Thymus (tissue), 14 donors: ENCODE measurements at places on chromosomes 13 and 19. TPM values are rescaled to one million over a fixed set of nuclear protein-coding genes. Genes with fewer than 3 reads are reported as not detected.

DNA sequence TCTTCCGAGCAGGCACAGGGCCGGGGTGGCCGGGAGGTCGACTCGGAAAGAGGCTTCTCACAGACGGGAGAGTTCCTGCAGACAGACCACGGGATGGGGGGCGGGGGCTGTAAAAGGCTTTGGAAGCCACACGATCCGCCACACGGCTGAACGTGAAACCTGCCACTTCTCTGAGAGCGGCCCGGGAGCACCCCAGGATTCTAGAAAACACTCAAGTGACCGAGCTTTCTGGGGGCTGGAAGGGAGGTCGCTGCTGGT lies 15.6 kb upstream of the SLC39A3 start:
- H3K27ac ChIP-seq, result no peak overlapping the region
- H3K4me3 ChIP-seq, result no peak overlapping the region
- no peak for DNase-seq
- H3K36me3 ChIP-seq, result peaks cover 59% of the 10 kb centered on the region

DNA sequence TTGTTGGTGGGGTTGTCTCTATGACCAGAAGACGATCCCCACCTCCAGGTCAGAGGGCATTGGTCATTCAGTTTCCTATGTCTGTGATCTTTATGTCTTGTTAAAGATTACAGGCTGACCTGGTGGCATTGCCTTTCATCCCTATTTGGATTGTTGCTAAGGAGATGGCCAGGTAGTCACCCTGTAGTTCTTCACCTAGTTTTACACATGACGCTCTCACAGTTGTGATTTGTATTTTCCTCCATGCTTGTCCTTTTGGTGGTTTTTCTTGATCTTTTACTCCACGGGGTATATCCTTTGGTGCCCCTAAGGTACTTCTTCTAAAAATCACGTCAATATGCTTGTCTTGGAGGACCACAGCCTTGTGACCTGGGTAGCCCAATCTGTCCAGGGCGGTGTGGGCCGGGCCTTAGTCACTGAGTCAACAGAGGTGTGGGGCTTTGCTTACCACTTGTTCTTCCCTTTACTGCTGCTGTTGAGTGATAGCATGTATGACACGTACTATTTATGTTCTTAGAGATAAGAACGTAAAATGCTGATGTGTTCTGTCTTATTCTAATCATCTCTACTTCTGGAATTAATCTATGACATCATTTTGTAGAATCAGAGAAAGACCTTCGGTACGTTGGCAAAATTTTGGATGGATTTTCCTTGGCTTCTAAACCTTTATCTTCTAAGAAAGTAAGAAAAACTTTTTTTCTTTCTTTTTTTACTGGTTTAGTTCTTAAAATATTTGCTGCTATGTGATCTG lies 20.1 kb downstream of the GPATCH1 start:
- no peaks in the 10 kb centered on the region for H3K4me1 ChIP-seq
- H3K27me3 ChIP-seq, result no peaks in the 10 kb centered on the region
- no peak overlapping the region for H3K27ac ChIP-seq
- no peak for DNase-seq

The IGFLR1 gene
- total RNA-seq, result 12.2 TPM

DNA sequence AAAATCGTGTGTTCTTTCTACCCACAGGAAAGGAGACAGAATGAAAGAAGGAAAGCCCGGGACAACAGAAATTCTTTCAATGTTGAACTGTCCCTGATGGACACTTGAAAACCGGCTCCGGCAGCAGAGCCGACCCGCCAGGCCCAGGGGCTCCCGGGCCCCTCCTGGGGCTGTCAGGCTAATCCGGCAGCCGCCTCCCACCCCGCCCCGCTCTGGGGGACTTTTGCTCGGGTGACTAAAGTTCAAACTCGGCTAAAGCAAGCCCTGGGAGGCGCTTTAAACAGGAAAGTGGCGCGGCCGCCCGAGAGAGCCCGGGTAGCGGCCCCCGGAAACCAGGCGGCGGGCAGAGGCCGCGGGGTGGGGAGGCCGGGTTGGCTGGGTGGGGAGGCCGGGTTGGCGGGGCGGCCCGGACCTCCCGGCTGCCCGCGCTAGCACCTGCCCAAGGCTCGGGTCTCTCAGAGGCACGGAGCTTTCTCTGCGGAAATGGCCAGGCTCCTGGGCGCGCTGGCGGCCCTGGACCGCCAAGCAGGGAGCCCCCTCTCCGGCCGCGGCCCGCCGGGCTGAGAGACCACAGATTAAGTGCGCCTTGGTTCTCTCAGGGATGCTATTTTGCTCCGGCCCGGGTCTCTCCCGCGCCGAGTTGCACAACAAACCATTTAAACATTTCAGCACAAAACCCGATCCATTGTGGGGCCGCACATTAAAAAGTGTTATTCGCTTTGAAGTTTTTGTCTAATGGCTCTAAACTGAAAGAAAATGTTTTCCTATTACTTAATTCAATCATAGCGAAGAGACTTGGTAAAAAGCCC lies 2.6 kb upstream of the GSX1 start:
- peak overlapping the region; percentile 55 for H3K4me3 ChIP-seq
- no peaks in the 10 kb centered on the region for H3K36me3 ChIP-seq
- H3K27ac ChIP-seq, result no peak overlapping the region

- H3K27ac ChIP-seq, result peak overlapping the region; percentile 90
- peaks cover 30% of the 10 kb centered on the region for H3K36me3 ChIP-seq
- peaks cover 18% of the 10 kb centered on the region for H3K4me1 ChIP-seq
- H3K4me3 ChIP-seq, result peak overlapping the region; percentile 83
- H3K27me3 ChIP-seq, result no peaks in the 10 kb centered on the region
Measured at GRCh38 chr19:47256693-47257410, 527 bp downstream of the CCDC9 start.

The FAM187B gene
- total RNA-seq, result not detected
